Left ventricle myocardium inferior (tissue), 1 donor: ENCODE measurements at places on chromosomes 1 and 21. TPM values are rescaled to one million over a fixed set of nuclear protein-coding genes. Genes with fewer than 3 reads are reported as not detected.

DNA sequence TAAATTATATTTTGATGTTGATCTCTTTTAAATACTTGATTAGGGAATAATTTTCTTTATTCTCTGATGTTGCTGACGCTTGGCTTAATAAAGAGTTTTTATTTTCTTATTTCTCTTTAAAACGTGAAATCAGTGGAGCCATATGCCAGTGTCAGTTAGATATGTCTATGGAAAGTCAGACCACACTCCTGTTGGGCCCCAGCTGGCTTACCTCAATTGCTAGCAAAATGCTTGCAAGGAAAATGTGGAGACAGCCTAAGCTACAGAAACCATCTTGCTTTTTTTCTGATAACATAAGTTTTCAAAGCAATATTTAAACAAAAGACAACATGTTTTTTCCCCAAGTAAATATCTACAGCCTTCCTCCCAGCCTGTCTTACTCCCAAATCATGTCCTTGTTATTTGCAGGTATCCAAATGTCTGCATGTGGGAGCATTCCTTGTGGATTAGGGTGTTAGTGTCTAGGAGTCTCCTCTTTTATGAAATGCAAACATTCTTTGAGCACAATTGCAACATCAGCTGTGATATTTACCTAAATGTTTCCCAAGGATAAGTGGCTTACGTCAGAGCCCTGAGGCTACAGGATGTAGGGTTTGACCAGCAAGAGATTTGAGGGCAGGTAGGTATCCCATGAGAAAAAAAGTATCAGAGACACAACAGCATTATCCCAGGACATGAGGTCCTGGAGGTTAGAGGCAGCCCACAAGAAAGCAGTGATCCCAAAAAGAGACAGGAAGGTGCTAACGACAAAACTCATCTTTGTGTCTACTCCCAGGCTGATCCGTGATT, 117.2 kb upstream of the KCNJ15 start:
- DNase-seq = no peak

DNA sequence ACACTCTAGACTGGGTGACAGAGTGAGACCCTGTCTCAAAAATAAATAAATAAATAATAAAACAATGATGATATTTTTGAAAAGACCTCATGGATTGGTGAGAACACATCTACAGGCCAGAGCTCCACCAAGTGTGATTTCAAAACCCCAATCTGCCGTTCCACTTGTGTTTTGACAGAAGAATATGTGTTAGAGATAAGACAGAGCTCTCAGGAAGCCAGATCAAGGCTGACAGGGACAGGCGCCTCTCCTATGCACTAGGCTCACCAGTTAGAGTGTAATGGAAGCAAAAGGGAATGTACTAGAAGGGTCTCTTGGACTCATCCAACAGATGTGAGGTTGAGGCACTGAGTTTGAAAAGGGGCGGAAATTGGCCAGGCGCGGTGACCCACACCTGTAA, 110.7 kb upstream of the ERRFI1 start:
- DNase-seq = no peak

DNA sequence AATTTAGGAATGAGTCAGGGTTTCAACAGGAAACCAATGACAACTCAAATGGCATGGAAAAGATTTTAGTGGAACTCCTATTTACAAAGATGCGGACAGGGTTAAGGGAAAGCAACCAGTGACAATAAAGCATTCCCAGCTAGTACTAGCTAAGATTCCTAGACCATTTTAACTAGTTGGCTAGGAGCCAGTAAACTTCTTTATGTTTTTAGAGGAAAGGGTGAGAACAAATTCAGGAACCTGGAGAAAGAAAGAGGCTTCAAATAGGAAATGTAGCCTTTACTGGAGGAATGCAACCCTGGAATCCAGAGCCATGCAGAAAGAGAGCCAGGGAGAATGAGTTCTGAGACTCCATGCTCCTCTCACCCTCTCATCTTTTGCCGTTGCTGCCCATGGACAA, 416.6 kb downstream of the KCTD3 start:
- no peak for DNase-seq

- DNase-seq = no peak
Measured at GRCh38 chr1:28159243-28159642, 17.2 kb downstream of the PTAFR start.

GRCh38 chr1:34597877-34598514, 156.9 kb upstream of the GJB5 start:
- peak; percentile 46 for DNase-seq

- no peak for DNase-seq
Measured at GRCh38 chr1:102434421-102434820, 437.7 kb upstream of the OLFM3 start.

GRCh38 chr1:195158091-195158490, 1450.1 kb downstream of the KCNT2 start:
- DNase-seq = no peak

GRCh38 chr1:98702976-98703375, 41.5 kb downstream of the SNX7 start:
- no peak for DNase-seq

DNA sequence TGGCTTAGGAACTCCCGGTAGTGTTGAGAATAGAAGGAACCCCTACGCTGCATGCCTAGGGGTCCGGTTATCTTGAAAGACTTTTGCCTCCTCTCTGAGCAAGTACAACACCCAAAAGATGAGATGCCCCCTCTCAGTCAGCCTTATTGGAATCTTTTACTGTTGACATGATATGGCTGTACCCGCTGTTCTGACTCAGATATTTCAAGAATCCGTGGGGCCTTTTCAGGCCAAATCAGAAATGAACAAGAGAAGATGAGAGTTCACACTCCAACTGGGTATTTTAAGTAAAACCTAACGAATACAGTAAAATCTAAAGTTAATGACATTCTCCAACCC, 164.2 kb downstream of the PPIAL4G start:
- DNase-seq = no peak

- peak; percentile 29 for DNase-seq
Measured at GRCh38 chr1:43373066-43373940, 5.5 kb upstream of the ELOVL1 start.

DNA sequence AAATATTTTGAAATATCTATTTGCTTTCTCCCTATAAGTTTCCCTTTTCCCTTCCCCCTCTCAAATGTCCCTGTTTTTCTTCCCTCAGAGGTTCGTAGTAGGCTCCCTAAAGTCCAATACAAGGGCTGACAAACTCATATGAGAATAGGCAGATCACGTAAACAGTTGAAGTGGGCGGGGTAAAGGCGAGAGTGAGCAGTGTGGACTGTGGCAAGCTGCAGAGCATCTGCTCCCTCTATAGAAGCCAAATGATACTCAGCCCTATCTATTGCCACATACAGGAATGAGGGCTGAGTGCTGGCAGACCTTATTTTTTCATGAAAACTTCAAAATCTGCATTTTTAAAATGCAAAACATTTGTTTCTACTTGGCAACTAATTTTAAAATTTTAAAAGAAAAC, 26.3 kb downstream of the PRDX6 start:
- DNase-seq = no peak

- DNase-seq = no peak
Measured at GRCh38 chr1:62309906-62310305, 9.3 kb downstream of the KANK4 start.

DNA sequence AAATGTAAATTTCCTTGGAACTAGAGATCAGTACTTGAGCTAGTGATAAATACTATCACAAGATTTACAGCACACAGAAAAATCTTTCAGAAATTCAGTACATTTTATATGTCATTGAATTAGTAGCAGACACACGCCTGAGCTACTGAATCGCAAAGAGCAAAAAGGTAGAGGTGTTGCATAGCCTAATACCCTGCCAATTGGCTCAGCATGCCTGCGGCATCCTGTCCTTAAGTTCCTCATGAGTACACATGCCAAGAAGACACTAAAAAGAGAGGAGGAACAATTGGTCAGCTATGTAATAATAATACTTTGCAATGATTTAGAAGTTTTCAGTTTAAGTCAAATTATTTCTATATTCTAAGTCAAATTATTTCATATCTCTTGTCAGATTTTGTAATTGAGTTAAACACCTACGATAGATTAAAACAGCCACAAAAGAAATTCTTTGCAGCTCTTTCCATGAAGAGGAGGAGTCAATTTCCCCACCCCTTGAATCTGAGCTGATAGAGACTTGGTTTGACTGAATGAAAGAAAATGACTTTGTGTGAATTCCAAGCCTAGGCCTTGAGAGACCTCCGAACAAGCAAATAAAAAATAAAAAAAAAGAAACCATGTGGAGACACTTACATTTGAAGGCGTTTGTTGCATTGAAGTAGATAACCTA, 36.2 kb upstream of the PKN2 start:
- DNase-seq = no peak

- peak; percentile 24 for DNase-seq
Measured at GRCh38 chr1:55428944-55429931, 214.1 kb upstream of the USP24 start.

DNA sequence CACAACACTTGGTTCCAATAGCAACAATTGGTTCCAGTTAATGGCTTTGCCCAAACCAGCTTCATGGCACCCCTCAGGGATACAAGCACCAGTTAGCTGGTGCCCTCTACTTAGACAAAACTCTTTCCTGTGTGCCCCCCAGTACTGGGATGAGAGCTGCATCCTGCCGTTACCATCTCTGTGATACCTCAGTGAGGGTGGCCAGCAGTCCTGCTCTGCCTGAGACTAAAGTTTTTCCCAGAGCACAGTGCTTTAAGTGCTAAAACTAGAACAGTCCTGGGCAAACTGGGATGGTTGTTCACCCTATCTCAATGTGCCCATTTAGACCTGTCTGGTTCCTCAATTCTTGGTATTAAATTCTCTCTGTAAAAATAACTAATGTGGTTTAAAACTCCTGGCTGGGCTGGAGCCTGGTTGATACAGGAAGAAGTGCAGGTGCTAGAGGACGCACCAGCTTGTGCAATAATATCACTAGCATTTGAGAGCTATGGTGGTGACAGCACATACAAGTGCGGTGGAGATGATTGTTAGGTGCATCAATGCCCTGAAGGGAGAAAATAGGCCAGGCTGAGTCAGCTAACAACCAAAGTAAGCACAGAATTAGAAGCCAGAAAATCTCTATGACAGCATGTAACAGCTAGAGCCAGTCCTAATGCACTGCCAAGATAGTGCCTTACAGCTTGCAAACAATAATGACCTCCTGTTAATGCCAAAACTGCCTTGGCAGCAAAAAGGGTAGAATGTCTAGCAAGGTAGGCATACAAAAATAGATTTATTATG, 179.8 kb upstream of the GALNT2 start:
- DNase-seq = no peak

DNA sequence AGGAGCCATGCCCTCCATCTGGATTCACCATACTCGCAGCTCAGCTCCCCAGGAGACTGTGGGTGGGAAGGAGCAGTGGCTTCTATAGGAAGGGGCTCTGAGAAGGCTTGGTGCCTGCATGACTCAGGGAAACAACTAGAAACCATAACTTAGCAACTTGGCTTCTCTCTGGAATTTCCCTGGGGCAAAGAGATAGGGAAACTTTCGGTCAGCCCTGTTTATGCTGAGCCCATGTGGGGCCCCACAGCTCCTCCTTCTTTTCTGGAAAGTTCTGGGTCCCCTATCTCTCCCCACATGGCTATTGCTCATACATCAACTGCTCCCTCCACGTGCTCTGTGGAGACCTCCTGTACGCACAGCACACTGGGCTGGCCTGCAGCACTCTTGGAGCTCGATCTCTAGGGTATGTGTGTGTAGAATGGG, 39.3 kb downstream of the PLEKHA6 start:
- no peak for DNase-seq

DNA sequence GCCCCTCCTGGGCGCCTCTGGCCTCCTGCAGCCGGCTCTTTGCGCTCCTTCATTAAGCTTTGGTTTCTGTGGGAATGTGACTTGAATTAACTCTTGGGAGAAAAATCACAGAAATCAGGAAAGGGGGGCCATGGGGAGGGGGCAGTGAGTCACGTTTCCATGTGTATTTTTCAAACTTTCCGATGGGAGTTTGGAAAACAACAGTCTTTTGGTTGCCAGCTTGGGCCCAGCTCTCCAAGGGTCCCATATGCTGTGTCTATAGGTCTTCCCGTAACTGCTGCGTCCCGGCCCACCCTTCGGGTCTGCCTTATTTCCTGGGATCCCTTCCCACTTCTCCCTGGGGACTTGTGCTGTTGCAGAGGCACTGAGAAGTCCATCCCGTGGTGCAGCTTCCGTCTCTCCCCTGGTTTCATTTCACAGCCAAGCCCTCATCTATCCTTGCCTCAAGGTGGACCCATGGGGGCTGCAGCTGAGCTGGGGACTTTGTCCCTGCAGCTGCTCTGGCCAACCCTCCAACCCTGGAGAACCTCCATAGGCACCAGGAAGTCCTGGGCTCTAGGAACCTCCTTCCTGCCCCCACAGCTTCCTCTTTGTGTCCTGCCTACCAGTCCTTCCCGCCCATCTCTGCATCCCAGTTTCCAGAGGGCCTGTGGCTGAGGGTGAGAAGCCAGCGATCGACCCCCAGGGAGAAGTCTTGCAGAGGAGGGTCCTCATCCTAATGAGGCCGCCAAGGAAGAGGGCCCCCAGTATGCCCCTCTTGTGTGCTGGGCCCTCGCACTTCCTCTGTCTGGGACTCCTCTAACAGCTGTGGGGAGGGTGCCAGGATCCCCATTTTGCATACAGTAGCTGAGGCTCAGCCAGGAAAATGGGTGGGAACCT, 11.6 kb upstream of the LMNA start:
- DNase-seq = no peak

GRCh38 chr1:65434255-65434654, 13.8 kb downstream of the LEPR start:
- DNase-seq = no peak

- DNase-seq = peak; percentile 52
Measured at GRCh38 chr1:17661546-17662157, 93.5 kb upstream of the ACTL8 start.

- DNase-seq = peak; percentile 77
Measured at GRCh38 chr1:59759156-59759925, 55.4 kb upstream of the HOOK1 start.

GRCh38 chr1:174225499-174226204, 66.3 kb downstream of the RABGAP1L start:
- DNase-seq = no peak

KANK4 gene
- 0.11 TPM for total RNA-seq

SLC9C2 gene
- total RNA-seq = not detected

AMY1B gene
- not detected for total RNA-seq

FBXO2 gene
- 1.9 TPM for total RNA-seq

BTG2 gene
- total RNA-seq = 73.7 TPM

ICOSLG gene
- 4.7 TPM for total RNA-seq

AHCTF1 gene
- total RNA-seq = 20.8 TPM

SLC19A2 gene
- 16.6 TPM for total RNA-seq

CADM3 gene
- 3.7 TPM for total RNA-seq

CD53 gene
- total RNA-seq = 7.5 TPM
